ENCODE measurements at places on chromosomes 13 and 19.

- DNase-seq = no peak
Observed at GRCh38 chr13:100274942-100275506, 186.1 kb downstream of the PCCA start.

DNA sequence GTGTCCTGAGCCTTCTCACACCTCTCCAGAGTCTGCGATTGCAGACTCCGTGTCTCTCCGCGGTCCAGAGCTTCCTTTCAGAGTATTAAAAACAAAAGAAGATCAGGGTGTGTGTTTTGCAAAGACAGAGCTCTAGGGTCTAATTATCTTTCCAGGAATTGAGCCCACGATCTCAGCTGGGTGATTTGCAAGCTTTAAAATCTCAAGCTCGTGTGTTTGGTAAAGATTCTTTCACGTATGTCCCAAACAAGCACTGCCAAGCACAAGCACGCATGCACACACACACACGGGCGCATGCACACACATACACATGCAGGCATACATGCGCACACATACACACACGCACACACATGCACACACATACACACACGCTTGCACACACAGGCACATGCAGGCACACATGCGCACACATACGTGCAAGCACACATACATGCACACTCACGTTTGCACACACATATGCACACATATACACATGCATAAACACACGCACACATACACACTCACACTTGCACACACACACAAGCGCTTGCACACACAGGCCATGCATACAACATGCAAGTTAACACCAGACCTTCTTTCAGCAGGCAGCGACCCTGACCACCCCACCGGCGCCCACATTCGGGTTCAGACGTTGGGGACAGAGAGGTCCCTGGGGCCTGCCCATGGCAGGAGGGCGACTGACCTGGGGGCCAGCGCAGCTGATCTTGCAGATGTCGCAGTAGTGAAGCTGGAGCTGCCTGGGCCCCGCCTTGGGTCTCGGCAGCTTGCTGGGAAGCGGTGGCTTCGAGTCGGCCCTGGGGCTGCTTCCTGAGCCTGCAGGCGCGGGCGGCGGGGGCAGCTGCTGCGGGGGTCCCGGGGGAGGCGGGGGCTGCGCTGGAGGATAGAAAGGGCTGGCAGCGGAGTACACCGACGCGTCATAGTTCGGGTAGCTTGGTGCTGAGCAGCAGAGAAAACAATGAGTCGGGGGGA is 37.9 kb downstream of the ZFR2 start:
- DNase-seq = no peak

- DNase-seq = no peak
Observed at GRCh38 chr13:98285852-98286594, 109.0 kb upstream of the RNF113B start.

DNA sequence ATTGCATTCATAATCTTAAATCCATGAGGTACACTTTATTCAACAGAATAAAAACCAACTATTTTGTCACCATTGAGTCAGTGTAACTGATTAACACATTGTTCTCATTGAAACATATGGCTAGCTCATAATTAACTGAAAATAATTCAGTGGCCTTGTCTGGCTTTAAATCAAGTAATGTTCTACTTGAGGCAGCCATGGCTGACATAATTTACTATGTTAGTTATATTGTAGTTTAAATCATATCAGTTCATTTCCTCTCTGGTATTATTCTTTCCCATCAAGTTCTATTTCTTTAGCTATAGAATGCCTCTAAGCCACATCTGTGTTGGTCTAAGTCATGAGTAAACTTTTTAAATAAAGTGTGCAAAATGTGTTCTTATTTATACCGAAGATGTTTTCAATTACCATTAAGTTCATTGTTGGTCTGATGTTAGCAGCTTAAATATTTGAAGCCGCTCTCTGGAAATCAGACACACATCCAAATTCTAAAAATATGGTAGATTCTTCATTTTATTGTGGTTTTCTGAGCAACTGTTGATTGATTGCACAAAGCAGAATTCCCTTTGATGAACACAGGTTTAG is 393.7 kb downstream of the GPC6 start:
- peak; percentile 23 for DNase-seq

GRCh38 chr13:40670307-40670706 is 3.9 kb upstream of the FOXO1 start:
- DNase-seq = no peak

All from HS-5 (cell line).